ENCODE measurements at places on chromosomes 4 and X.

GRCh38 chrX:130179579-130180215, 7.9 kb downstream of the RAB33A start:
- no peak for DNase-seq

DNA sequence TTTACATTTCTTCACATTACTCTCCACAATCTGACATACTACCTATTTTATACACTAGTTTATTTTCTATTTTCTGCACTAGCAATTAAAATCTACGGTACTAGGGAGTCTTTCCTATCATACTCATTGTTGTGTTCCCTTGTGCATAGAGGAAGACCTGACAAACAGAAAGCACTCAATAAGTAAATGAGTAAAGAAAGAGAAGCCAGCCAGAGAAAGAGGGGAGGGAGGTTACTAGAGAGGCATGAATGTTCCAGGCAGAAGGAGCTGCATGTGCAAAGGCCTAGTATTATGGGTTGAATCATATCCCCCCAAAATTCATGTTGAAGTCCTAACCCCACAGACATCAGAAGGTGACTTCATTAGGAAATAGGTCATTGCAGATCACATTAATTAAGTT, 114.0 kb downstream of the ZAR1 start:
- no peak for DNase-seq

DNA sequence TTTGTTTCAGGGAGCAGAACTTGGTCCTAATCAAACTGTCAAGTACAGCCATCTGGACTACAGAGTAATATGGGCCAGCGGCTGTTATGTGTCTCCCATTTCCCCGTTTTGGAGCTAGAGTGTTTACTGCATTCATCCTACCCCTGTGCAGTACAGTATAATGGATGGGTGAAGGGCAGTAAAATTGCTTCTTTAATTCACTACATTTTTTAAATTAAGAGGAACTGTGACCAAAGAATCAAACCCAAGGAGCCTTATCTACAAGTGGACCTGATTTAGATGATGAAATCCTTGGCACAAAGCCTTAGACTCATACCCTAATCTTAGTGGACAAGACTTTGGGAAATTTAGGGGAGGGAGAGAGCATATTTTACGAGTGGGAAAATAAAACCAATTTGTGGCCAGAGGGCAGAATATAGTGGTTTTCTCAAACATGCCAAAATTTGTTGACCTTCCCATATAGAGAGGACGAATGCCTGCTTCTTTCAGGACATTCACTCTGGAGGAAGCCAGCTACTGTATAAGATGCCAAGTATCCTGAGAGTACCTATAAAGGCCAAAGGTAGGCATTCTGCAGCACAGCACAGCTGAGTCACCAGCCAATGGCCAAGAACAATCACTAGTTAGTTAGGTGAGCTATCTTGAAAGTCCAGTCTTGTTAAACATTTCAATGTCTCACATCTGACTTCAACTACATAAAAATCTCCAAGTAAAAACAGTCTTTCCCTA, 253.8 kb upstream of the KCNIP4 start:
- DNase-seq, result no peak

- DNase-seq, result no peak
These were observed 54.0 kb downstream of the MAML3 start for GRCh38 chr4:140099983-140100382.

DNA sequence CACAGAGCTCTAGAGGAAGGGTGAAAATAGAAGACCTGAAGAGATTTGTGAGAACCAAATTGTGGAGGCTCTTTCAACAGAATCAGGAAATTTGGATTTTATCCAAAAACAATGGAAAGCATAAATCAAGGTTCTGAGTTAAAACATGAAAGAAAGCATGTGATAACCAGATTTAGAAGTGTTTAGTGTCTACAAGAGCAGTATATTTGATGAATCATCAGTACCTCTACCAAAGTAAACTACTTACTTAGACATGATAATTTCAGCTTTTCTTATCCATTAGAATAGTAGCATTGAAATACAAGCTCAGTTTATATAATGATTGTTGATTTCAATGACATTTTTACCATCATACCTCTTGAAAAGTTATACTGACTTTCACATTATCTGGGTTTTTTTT, 25.9 kb upstream of the INTU start:
- no peak for DNase-seq

GRCh38 chr4:112422644-112423043, 93.3 kb downstream of the NEUROG2 start:
- DNase-seq, result no peak

DNA sequence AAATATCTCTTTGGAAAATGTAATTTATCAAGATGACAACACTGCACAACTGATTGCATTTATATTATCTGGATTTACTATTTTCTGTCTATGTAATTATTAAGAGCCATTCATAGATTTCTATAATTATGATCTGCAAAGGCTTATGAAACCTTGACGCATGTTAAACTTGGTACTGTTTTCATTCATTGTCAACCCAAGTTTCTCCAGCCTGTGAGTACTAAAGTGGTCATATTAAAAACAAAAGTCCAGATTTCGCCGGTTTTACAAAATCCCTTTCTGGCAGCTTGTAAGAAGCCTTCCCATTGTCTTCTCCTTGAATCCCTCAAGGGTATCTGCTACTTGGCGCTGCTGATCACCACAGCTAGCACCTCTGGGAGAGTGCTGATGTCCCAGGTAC, 19.7 kb upstream of the GRPR start:
- DNase-seq, result no peak

- no peak for DNase-seq
These were observed 35.0 kb upstream of the SLC4A4 start for GRCh38 chr4:71303850-71304249.

DNA sequence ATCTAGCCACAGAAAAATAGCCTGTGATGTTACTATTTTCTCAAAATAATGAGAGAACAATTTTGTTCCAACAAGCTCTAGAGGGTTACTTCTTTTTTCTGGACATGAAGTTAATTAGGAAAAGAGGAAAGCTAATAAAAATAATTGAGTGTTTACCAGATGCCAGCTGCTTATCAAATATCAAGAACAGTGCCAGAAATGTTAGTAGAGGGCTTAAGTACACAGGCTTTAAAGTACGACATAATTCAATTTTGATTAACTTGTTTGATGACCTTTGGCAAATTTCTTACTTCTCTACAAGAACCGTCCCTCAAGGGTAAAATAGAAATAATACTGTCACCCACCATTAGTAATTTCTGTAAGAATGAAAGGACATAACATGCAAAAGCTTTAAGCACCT, 977.0 kb downstream of the FSTL5 start:
- no peak for DNase-seq

- DNase-seq, result peak; percentile 56
These were observed 222.4 kb downstream of the CRLF2 start for GRCh38 chrX:989959-990510.

GRCh38 chrX:11334165-11334564, 41.0 kb downstream of the AMELX start:
- no peak for DNase-seq

- peak; percentile 46 for DNase-seq
These were observed 83.9 kb upstream of the NKX1-1 start for GRCh38 chr4:1490011-1490653.

- DNase-seq, result no peak
These were observed 355.2 kb downstream of the DCAF12L2 start for GRCh38 chrX:125810856-125811255.

DNA sequence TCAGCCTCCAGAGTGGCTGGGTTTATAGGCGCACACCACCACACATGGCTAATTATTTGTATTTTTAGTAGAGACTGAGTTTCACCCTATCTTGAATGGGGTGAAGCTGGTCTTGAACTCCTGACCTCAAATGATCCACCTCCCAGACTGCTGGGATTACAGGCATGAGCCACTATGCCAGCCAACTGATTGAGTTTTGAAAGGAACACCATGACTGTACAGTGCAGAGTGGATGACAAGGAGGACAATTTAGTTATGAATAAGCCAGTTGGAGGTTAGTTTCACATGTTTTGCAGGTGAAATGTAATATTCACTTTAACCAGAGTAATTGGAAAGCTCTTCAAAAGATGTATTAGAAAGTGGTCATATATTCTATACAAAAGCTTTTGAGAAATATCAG, 60.8 kb downstream of the PCDH18 start:
- no peak for DNase-seq

- no peak for DNase-seq
These were observed 506.9 kb downstream of the MID1IP1 start for GRCh38 chrX:39308126-39308525.

DNA sequence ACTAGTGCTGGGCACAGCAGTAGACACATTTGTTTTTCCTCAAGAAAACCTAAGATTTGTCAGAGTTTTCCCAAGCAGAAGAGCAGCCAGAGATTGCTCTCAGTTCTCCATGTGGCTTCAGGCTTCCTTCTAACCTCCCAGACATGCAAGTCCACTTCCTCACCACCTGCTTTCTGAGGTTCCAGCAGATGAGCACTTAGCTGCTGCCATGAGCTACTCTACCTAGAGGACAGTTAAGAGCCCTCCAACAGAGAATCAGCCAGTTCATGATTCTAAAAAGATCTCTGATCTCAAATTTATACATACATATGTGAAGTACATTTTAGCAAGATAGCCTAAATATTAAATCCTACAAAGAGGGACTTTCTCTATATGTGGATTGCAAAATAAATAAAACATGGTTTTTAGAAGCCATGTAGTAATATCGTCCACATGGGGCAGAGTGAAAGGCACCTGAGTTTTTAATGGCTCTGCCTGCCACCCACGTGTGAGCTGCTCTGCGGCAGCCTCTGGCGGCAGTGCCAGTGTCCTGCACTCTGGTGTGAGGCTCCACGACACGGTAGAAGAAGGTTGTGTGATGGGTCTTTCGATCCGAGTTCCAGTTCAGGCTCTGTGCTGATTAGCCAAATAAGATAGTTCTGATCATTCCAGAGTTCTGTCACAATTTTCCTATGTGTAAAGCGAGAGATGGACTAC, 10.3 kb downstream of the CYP4V2 start:
- peak; percentile 64 for DNase-seq

- no peak for DNase-seq
These were observed 2.4 kb upstream of the SMR3B start for GRCh38 chr4:70380578-70380977.

DNA sequence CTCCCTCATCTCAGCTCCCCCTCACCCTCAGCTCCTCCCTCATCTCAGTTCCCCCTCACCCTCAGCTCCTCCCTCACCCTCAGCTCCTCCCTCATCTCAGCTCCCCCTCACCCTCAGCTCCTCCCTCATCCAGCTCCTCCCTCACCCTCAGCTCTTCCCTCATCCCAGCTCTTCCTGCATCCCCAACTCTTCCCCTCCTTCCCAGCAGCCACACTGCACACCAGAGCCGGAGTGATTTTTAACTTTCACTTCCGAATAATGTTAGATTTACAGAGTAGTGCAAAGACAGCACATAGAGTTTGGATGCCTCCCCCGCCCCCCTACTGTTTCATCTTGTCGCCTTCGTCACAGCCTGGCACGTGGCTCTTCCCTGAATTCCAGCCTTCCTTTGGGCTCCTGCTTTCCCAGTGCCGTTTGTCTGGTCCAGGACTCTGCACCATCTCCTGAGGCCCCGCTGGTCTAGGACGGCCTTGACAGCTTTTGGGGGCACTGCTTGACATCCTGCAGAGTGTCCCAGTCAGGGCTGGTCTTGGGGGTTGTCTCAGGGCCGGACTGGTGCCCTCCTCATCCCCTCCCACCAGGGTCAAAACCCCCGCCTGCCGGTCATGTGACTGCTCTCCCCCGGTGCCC, 110.2 kb downstream of the FAM53A start:
- DNase-seq, result peak; percentile 22

Data from right lobe of liver (tissue), 6 donors.